ENCODE measurements at places on chromosomes 5 and 9.
A peak's percentile ranks its signal among the peaks of the same experiment; 100 is the strongest.

DNA sequence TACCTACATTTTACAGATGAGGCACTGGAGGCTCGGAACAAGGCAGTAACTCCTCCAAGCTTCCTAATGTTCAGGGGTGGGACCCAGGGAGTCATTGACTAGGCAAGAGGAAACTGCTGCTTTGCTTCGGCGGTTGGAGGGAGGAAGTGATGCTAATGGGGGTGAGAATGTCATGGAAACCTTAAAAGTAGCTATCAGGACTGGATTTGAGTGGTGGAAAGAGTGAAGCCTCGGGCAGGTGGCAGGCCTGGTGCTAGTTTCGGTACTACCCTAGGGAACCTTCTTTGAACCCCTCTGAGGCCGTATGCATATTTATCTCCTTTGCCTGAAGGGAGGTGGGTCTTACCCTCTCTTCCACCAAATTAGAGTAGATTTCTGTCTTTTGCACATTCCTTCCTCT is 1.6 kb downstream of the BSPRY start:
- no peak for DNase-seq

DNA sequence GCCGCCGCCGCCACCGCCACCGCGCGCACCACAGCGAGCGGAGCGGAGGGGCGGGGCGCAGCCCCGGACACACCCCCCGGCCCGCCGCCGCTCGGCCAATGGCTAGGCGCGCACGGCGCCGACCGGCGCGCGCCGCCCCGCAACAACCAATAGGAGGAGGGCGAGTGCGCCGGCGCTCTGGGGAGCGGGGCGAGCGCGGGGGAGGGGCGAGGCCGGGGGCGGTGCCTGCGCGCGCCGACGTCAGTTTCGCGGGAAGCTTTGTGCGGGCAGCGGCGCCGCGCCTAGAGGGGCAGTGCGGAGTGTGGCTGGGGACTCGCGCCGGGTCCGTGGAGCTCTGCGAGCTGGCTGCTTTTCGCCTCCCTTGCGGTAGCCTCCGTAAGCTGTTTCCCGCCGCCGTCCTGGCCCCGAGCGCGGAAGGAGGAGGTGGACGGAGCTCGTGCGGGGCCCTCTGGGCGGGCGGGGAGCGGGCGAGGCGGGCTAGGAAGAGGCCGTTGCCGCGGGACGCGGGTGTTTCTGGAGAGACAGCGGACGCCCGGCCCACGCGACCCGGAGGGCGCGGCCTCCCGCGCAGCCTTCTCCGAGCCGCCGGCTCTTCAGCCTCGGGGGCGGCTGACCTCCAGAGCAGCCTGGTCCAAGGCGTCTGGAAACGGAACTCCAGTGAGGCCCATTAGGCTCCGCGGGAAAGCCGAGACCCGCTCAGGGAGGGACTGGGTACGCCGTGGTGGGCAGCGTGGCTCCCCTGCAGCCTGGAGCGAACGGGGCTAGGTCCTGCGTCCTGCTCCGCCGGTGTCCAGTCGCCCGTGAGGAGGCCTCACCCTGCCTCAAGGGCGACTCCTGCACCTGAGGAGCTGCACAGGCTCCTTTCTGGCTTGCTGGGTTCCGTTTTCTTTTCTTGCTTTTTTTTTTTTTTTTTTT is at the start of gene ZMYND19:
Gene ZMYND19, minus strand, starts transcription at position 44 of the 915 bp plus-strand sequence. CDS start 249 bp downstream, outside the sequence.
- DNase-seq, result peak; percentile 87

- DNase-seq, result no peak
These were observed 3.6 kb downstream of the RNF130 start for GRCh38 chr5:180067986-180068385.

- DNase-seq, result no peak
These were observed 149.4 kb downstream of the GADD45G start for GRCh38 chr9:89754193-89754592.

DNA sequence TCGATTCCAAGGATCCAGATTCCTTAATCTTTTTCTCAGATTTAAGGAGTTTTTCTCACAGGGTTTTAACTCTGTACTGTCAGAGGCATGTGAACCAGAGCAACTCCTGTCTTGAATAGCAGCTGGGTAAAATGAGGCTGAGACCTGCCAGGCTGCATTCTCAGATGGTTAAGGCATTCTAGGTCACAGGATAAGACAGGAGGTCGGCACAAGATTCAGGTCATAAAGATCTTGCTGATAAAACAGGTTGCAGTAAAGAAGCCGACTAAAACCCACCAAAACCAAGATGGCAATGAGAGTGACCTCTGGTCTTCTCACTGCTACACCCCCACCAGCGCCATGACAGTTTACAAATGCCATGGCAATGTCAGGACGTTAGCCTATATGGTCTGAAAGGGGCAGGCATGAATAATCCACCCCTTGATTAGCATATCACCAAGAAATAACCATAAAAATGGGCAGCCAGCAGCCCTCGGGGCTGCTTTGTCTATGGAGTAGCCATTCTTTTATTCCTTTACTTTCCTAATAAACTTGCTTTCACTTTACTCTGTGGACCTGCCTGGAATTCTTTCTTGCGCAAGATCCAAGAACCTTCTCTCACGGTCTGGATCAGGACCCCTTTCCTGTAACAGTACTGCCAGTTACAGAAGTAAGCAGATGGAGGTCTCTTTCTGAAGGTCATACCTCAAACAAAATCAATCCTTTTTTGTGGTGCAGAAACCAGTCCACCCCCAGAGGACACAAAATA is 87.1 kb downstream of the SLC38A9 start:
- DNase-seq, result no peak

- DNase-seq, result no peak
These were observed 48.5 kb upstream of the RLN1 start for GRCh38 chr9:5388026-5388819.

GRCh38 chr5:10564838-10565784 is 1.2 kb downstream of the ANKRD33B start:
- DNase-seq, result no peak

DNA sequence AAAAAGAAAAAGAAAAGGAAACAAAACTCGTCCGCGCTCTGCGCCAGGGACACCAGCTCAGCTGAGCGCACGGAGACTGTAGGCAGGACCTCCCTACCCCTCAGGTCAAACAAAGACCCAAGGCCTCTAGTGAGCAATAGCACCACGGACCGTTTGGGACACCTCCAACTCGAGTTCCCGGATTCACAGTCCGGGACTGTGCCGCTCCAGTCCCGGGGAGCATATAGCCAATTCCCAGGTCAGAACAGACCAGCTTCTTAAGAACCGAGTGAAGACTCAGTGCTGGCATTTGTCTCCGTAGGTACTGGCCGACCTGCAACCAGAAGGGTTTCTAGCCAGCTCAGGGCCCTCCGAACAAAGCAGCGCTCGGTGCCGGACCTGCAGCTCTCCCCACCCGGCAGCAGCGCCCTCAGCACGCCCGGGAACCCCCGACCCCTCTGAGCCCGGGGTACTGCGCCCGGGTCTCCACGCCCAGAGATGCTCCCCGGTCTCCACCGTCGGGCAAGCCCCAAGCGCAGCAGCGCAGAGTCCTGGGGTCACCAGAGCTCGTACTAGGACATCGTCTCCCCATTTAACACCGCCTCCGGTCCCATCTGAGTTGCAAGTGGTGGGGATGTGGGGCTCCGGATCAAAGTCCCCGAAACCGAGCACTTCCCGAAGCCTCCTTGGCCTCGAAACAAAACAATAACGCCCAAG is 591 bp downstream of the ABCA1 start:
- DNase-seq, result peak; percentile 57

DNA sequence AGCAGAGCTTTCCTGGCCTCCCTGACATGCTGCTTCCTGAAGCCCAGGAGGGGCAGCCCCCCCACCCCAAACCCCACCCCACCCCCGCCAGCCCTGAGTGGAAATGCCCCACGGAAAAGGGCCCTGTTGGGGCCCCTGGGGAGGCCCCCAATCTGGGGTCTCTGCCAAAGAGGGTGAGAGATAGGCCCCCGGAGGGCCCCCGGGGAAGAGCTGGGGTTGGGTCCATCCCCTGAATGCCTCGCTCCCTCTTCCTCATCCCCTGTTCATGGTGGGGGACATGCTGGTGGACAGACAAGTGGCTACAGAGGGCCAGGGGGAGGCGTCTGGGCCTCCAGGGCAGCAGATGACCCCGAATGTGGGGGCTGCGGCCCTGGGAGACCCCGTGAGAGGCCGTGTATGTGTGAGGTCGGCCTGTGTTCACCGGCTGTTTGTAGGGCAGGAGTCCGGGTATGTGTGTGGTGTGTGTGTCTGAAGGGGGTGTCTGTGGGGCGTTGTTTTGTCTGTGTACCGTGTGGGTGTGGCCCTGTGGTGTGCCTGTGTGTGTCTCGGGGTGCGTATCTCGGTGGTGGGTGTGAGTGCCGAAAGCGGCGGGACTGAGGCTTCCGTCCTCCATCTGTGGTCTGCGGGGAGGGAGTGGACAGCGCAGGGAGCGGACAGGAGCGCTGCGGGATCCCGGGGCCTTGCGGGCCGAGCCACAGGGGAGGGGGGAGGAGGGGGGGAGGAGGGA is 11.3 kb downstream of the C9orf50 start:
- peak; percentile 76 for DNase-seq

DNA sequence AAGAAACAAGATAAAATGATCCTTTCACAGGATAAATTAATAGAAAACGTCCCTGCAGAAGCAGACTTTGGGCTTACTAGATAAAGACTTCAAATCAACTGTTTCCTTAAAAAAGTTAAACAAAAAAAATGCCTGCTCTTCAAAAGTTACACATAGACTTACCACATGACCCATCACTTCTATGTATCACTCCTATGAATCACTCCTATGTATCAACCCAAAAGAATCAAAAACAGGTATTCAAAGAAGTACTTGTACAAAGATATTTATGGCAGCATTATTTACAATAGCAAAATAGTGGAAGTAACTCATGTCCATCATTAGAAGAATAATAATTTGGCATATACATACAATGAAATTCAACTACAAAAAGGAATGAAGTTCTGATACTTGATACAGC is 56.3 kb upstream of the PRDM9 start:
- DNase-seq, result no peak

DNA sequence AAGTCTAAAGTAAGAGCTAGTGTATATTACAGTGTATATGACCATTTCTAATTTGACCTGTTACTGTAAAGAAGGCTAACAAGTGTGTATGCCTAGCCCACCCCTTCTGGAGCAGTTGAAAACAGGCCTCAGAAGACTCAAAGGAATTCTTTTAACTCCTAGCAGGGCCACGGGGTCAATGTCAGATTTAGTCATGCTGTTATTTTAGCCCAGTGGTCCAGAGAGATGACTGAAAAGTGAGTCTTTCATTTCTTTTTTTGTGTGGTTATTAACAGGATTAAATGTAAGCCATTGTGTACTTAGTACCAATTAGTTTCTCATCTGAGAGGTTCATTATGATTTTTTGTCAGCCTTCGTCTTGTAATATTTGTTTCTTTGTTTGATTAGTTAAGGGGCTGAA is 24.4 kb downstream of the ZCCHC7 start:
- no peak for DNase-seq

- DNase-seq, result no peak
These were observed 37.2 kb upstream of the GRHPR start for GRCh38 chr9:37385286-37385685.

DNA sequence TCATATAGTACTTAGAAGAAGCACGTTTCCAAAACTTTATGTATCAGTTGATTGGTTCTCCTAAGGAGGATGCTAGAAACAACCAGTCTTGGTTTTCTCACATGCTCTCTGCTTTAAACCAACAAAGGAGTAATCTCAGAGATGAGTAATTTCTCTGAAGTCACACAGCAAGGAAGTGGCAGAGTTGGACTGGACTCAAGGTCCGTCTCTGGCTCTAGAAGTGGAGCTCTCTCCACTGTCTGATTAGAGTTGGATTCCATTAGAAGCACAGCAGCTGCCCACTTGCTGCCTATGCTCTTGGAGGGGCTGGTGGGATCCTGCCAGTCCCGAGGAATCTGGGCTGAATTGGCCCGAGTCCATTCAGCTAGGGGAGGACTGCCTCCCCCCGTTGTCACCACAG is 21.0 kb downstream of the RALGPS1 start:
- no peak for DNase-seq

- DNase-seq, result no peak
These were observed 219.5 kb upstream of the RASA1 start for GRCh38 chr5:87048156-87048555.

DNA sequence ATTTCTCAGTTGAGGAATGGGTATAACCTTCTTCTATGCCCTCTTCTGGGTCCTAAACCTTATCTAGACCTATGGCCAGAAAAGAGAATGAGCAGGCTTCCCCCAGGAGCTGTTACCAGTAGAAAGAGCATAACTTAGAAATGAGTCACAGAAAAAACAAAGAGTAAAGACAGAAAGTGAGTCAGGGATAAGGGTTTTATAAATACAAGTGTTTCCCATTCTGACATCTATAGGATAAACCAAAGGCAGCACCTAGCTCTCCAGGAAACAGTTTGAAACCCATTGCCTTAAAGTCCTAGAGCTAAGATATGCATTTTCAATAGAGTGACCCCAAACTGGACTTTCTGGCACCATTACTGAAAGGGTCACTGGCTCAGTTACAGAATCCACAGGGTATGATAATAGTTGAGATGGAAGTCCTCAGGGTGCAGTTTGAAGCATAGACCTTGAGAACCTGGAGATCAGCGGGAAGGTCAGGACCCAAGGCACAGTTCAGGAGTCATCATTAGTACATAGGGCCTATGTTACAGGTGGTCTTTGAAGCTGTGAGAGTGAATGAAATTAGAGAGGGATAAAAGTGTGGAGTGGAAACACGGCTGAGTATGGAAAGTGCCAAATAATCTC is 42.7 kb upstream of the LIFR start:
- no peak for DNase-seq

DNA sequence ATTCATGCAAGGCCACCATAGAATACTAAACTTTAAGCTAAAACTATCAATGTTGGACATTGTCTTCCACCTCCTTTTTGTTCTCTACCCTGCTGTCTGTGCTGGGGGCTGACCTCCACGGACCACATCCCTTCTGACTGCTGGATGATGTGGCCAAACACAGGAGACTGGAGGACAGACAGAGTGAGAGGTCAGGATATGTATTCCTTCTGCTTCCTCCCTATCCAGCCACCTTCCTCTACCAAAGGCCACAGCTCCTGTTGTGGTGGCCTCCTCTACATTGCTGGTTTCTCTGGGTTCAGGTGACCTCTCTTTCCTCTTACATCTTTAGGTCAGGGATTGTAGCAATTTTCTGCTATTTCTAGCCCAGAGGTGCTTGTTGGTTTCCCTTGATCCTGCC is 148.1 kb downstream of the ACTBL2 start:
- DNase-seq, result no peak

- DNase-seq, result no peak
These were observed 181.2 kb upstream of the PAPPA start for GRCh38 chr9:115972362-115972761.

DNA sequence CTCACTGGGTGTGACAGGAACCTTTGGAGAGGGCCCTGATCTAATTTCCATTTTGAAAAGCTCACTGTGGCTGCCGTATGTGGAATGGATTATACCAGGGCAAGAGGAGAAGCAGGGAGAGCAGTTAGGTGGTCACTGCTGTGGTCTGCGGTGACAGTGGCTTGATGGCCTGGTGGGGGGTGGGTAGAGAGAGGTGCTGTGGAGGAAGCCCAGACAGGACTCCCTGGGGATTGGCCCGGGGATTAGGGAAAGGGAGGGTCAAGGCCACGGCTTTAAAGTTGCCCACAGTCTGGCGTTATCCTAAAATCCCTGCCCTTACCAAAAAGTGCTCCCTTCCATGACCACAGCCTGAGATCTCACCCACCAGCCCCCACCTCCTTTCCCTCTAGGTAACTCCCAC is 4.7 kb downstream of the B4GALT7 start:
- DNase-seq, result no peak

Measured in colonic mucosa (tissue), 4 donors.